ENCODE measurements at places on chromosomes 1 and 21.

- DNase-seq, result no peak
These were observed 74.2 kb upstream of the B3GALT5 start for GRCh38 chr21:39538453-39539042.

DNA sequence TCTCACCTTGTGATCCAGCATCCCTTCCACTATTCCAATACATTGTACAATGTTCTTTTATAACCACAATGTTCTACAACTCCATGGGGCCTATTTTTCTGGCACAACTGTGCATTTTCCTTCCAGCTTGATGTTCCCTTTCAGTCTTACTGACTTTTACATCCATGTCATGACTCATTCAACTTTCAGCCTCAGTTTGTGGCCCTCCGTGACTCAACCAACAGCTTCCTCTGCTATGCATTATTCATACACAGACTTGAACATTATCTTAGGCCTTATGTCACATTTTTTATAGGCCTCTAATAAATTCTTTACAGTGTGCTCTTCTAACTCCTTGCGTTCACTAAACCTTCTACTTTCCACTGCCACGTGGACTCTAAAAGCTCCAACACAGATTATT is 119.4 kb upstream of the PRMT6 start:
- no peak for DNase-seq

GRCh38 chr1:161843156-161843555 is 77.0 kb downstream of the ATF6 start:
- no peak for DNase-seq

- DNase-seq, result no peak
These were observed 20.2 kb downstream of the LPAR3 start for GRCh38 chr1:84872696-84873355.

GRCh38 chr21:45581322-45581712 is 39.1 kb upstream of the SLC19A1 start:
- no peak for DNase-seq

DNA sequence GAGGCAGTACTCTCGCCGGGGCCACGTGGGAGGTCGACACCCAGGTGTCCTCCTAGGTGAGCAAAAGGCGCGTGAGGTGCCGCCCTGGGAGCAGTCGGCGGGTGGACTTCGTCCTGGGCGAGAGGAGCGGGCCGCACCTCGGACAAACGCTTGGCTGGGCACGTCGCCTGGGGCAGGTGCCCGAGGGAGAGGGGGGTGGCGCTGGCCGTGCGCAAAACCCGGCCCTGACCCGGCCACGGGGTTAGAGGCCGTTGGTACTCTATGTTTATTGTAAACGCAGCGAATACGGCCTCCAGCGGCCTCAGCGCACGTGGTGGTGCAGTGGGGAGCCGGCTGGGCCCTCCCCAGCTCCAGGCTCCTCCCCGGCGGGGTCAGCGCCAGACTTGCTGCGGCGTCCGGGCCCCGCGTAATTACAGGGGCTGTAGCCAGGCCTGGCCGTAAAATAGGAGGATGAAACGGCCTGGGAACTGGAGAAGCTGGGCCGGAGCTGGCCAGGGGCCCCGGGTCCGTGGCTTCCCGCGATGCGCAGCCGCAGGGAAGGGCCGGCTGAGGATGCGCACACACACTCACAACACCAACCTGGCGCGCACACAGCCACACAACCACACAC is 1.6 kb upstream of the EFNA1 start:
- DNase-seq, result no peak

GRCh38 chr1:12026586-12026985 is 7.3 kb downstream of the MIIP start:
- no peak for DNase-seq
